Activated CD4-positive, alpha-beta T cell treated with anti-CD3 and anti-CD28 coated beads, Interleukin-2, amount 10 ng/mL, durations not matched to agents 7 days and 5 days (primary cell): ENCODE measurements at places on chromosomes 4 and X.
A peak's percentile ranks its signal among the peaks of the same experiment; 100 is the strongest.

DNA sequence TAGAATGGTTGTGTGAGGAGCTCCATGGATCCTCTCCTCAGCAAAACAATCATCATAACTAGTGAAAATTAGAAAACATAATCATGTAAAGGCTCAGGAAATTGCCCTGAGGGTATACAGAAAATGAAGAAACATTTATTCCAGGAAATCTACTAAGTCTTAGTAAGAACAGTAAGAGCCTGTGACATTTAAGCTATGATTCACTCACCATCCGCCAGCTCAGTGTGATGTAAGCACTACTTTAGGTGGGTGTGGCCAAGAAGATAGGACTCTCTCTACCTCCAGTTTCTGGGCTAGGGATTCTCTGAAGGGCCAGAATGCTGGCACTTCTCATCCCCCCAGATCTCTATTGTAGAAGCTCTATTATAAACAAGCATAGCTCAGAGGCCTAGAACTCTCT, 147.5 kb downstream of the DLG3 start:
- DNase-seq: peak; percentile 17

DNA sequence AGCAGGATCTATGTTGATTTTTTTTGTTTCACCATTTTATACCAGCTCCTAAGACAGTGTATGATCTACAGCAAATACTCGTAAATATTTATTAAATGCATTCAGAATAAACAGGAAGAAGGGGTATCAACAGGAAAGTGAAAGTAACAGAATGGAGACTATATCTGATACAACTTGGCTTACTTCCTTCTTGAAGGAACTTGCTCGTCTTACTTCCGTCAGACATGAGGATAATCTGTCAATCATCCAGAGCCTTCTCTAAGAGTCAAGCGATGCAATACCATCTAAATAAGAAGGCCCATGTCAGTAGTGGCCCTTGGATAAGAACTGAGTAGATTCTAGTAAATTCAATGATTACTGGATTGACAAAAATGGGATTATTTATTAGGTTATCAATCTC, 84.2 kb downstream of the CAMK2D start:
- DNase-seq: no peak

- DNase-seq: no peak
Measured at GRCh38 chr4:26008737-26009136, 94.7 kb downstream of the SMIM20 start.

GRCh38 chrX:104117759-104118158, 5.4 kb downstream of the ZCCHC18 start:
- no peak for DNase-seq

- no peak for DNase-seq
Measured at GRCh38 chr4:55398461-55398860, 2.7 kb downstream of the TMEM165 start.

DNA sequence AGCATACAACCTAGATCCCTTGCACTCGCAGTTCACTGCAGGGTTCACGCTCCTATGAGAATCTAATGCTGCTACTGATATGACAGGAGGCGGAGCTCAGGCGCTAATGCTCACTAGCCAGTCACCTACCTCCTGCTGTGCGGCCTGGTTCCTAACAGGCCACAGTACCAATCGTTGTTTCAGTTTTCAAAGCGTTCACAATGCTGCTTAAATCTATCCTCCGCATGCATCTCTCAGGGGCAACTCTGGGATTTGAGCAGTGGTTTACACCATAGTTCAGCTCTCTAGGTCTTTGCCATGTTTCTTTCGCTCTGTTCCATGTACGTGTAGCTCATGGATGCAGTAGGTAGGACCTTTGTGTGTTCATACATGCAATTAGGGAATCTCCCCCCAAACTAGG, 47.2 kb downstream of the CLOCK start:
- DNase-seq: no peak

GRCh38 chr4:152540293-152540674, 4.4 kb upstream of the FBXW7 start:
- no peak for DNase-seq

- no peak for DNase-seq
Measured at GRCh38 chrX:100681599-100681998, 37.6 kb downstream of the SRPX2 start.

- DNase-seq: no peak
Measured at GRCh38 chr4:84499624-84499982, 511 bp upstream of the NKX6-1 start.

DNA sequence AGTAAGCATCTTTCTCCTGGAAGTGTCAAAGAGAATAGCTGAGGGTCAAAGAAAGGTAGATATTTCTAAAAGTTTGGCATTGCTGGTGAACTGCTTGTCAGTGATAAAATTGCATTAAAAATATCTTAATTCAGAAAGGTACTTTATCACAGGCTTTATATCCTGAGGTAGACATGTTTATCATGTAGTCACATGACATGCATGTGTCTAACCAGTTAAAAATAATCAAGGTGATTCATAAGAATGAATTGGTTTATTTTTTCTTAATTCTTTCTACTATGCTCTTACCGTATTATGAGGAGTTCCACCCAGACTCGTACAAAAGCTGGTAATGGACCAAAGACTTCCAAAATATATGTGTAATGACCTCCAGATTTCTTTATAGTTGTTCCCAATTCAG, 6.1 kb downstream of the SLC7A11 start:
- DNase-seq: no peak

GRCh38 chrX:118666521-118666920, 60.9 kb upstream of the IL13RA1 start:
- DNase-seq: no peak

- DNase-seq: no peak
Measured at GRCh38 chr4:1116838-1117237, 3.5 kb upstream of the RNF212 start.

GRCh38 chr4:40687676-40688389, 58.2 kb upstream of the RBM47 start:
- DNase-seq: no peak

GRCh38 chr4:80073473-80074008, 512 bp upstream of the ANTXR2 start:
- DNase-seq: peak; percentile 47

DNA sequence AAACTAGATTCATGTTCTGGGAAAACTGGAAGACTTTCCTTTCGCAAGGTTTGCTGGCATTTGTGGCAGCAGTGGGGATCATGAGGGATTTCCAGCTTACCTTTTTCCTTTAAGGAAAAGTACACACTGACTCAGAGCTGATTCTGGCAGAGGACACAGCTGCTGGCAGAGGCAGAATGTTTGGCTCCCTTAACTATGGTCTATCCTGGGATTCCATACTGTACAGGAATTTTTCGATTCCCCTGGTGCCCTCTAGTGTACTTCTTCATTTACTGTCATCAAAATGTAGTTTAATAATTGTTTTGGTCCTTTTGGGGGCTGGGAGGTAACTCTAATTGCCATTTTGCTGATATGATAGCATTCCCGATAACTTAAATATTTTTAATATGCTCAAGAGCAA, 152.7 kb downstream of the GABRG1 start:
- DNase-seq: no peak

- no peak for DNase-seq
Measured at GRCh38 chr4:82839624-82840023, 41.0 kb upstream of the SCD5 start.

GRCh38 chrX:916230-916599, 285.6 kb downstream of the SHOX start:
- DNase-seq: no peak

DNA sequence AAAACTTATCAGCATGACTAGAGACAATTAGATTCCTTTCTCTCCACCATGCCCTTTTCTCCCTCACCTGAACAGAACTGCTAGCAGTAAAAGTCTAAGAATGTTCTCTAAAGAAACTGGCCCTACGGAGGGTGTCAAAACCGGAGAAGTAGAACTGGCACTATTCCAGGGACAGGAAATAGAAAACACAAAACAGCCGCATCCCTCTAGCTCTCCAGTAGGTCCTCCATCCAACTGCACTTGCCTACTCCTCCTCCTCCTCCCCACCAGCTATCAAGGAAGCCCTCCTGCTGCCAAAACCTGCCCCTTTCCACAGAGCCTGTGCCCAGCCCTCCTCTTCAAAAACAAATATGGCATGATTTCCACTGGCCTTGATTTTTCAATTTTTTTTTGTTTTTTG, 28.4 kb downstream of the FUNDC1 start:
- DNase-seq: no peak

DNA sequence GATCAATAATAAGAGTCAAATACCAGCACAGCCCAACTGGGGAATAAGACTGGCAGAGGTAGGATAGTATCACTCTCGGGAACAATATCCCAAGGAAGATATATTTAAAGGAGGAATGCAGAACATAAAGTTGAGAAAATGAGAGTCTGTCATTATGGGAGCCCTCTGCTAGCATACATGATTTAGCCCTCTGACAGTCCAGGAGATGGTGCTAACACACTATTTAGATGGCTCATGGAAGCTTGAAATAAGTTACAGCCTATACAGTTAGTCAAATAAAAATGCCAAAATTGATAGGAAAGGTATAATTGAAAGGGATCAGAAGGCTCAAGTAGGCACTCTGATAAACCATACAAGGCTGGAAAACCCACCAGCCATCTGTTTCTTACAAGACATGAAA, 201.0 kb upstream of the NEIL3 start:
- DNase-seq: no peak

- DNase-seq: peak; percentile 52
Measured at GRCh38 chr4:77433418-77433733, 172.2 kb upstream of the CXCL13 start.

- no peak for DNase-seq
Measured at GRCh38 chrX:40091691-40092421, 5.9 kb downstream of the BCOR start.

GRCh38 chr4:68864438-68865187, 48.8 kb downstream of the UGT2B10 start:
- DNase-seq: no peak

GRCh38 chr4:121642876-121643585, 53.7 kb downstream of the ANXA5 start:
- DNase-seq: no peak

DNA sequence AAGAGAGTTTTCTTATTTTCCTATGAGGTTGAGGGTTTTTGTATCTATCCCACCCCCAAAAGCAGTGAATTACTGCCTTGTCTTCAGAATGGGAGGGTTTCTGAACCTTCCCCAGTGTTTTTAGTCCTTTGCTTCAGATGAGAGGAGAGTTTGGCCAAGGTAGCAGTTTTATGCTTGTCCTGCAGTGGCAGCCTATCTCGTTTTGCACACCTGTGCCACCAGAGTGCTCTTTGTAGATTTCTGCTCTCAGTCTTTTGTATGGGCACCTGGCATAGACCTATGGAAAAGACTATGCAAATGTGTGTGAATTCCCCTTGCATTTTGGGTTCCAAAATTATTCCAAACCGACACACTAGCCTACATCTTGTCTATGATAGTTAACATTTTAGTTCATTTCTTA, 5.8 kb downstream of the TBC1D19 start:
- no peak for DNase-seq

GRCh38 chr4:7648544-7649395, 214.0 kb upstream of the PSAPL1 start:
- no peak for DNase-seq

DNA sequence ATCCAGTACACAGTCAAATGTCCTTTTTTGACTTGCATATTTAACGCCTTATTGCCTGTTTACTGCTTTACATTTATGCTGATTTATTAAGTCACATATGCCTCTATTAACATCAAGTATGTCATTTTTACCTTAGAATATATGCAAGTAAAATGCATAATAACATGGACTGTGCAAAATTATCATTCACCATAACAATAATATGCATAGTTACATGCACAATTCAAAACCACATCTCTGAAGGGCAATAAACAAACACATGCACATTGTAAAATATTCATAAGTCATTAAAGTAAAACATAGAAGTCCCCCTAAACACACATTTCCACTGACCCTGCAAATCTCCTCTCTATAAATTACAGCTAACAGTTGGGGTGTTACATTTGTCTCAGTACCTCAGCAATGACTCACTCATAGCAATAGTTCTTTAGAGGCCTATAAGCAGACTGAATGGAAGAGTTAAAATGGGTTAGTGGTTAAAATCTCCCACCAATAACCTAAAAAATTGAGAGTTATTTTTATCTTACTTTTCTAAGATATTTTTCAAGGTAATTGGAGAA, 61.1 kb downstream of the ADAMTS3 start:
- DNase-seq: no peak

DNA sequence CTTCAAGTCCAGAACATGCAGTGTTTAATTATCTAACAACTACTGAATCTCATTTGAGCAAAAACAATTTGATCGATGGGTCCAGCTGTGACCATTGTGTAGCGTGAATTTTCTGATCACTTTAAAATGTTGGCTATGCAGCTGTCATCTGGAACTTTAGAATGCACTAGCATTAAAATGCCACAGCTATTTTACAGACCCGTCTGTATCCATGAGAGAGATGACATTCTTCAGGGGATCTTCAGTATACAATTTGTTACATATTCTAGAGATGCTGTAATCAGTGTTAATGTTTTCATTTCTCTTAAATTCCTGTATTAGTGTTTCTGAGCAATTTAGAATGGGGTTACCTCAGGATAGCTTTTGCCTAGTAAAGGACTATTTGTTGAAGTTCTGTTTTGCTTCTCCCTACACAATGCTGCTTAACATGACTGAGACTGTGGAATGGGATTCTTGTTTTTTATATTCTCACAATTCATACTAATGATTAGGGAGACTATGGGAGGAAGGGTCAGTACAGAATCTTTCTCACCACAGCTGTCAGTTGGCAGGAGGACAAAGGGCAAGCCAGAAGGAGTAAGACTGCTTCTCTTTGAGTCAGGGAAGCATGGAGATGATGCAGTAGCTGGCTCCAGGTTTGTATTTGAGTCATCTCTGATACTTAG, 13.2 kb upstream of the CTSO start:
- no peak for DNase-seq

DNA sequence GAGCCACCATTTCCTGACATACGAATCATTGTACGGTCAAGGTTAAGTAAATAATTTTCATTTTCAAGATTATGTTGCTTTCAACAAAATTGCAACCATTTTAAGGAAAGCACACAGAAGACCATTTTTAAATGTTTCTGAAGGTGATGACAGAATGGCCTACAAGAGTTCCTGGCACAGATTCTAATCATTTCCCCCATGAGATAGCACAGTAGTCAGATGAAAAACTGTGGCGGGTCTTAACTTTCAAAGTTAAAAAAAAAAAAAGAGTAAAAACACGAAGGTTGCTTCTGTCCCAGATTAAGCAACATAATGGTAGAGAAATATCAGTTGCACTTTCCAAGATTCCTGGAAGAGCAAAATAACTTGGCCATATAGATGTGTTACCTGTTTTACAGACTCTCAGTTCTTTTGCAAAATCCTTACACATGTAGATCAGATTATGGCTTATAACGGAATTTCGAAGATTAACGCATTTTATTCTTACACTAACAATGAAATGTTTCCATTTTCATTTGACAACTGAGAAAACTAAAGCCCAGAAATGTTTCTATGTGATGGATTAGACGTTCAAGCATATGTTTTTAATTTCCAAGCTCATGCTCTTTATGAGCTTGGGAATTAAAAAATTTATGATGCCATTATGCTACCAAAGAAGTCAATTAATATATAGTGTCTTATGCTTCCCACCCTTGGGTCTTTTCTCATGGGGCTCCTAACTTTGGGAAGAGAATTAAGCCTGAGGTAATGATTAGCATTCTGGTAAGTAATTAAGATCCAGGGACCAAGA, 335.1 kb upstream of the CLNK start:
- no peak for DNase-seq

GRCh38 chr4:99414401-99414800, 20.7 kb downstream of the ADH7 start:
- no peak for DNase-seq
